Stimulated activated effector memory CD8-positive, alpha-beta T cell treated with anti-CD3 and anti-CD28 coated beads, Interleukin-12 subunit alpha, Interleukin-12 subunit beta, amount 100 ng/mL, for 72 hours (primary cell): ENCODE measurements at places on chromosomes 2 and 18.

- no peak for DNase-seq
Measured at GRCh38 chr2:225140723-225141122, 98.5 kb upstream of the DOCK10 start.

DNA sequence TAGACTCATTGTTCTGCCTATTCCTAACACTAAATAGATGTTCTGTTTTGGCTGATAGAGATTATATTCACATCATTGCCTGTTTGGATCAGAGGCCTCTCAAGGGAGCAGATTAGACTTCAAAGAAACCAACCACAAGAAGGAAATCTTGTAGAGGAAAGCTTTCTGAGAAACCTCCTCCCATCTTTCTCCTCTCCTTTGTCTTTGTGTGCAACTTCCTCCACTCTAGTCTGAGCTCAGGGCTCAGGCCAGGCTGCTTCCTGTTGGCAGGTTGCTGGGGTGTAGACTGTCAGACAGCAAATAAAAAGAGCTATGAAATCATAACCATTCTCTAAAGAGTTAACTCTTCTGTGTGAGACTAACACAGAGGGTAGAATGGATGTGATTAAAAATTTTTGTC, 113.0 kb downstream of the TGFA start:
- DNase-seq = no peak

DNA sequence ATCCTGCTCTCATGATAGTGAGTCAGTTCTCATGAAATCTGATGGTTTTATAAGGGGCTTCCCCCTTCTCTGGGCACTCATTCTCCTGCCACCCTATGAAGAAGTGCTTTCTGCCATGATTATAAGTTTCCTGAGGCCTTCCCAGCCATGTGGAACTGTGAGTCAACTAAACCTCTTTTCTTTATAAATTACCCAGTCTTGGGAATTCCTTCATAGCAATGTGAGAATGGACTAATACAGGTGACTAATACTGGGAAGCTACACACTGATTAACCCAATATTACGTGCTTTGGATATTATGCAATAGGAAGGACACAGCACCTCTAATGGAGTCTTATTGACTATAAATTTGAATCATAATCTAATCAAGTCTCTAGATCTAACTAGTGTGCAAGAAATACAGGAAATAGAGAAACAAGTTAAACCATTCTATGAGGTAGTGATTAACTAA, 107.2 kb upstream of the ETAA1 start:
- DNase-seq = no peak

- DNase-seq = no peak
Measured at GRCh38 chr2:169393068-169393590, 30.8 kb upstream of the LRP2 start.

DNA sequence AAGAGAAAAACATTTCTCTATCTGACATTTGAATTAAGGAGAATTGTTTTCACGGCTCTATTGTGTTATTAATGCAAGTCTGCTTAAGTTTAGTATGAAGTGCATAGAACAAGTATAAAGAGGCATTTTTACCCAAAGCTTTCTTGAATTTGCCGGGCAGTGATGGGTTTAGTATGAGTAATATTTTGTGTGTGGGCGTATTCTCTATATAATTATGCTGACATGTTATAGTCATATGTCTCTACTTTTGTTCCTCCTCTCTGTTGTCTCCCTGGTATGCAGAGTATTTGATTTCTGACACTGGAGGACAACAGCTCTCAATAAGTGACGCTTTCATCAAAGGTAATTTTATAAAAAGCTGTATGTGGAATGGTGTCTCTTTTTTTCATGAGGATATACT, 45.9 kb downstream of the PIKFYVE start:
- DNase-seq = no peak

GRCh38 chr2:172348555-172349288, 78.7 kb upstream of the ITGA6 start:
- DNase-seq = no peak

DNA sequence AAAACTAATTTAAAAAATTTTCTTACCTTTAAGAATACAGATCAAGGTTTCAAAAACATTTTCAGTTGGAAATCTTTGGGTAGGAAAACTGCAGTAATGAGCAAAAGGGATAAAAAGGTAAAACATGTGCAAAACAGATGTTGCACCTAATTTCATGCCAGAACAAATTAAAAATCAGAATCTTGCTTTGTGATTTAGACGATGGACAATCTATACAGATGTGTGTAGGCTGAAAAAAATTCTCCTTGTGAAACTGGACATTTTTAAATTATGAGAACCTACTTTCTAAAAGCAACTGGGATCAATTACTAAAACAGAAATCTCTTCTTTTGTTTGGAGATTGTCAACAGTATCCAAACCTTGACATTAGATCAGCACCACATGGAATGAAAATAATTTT, 183.2 kb upstream of the ITGA4 start:
- DNase-seq = no peak

GRCh38 chr2:233656443-233656842, 15.3 kb upstream of the UGT1A9 start:
- DNase-seq = no peak

GRCh38 chr18:63062246-63062645, 257.3 kb downstream of the BCL2 start:
- no peak for DNase-seq

DNA sequence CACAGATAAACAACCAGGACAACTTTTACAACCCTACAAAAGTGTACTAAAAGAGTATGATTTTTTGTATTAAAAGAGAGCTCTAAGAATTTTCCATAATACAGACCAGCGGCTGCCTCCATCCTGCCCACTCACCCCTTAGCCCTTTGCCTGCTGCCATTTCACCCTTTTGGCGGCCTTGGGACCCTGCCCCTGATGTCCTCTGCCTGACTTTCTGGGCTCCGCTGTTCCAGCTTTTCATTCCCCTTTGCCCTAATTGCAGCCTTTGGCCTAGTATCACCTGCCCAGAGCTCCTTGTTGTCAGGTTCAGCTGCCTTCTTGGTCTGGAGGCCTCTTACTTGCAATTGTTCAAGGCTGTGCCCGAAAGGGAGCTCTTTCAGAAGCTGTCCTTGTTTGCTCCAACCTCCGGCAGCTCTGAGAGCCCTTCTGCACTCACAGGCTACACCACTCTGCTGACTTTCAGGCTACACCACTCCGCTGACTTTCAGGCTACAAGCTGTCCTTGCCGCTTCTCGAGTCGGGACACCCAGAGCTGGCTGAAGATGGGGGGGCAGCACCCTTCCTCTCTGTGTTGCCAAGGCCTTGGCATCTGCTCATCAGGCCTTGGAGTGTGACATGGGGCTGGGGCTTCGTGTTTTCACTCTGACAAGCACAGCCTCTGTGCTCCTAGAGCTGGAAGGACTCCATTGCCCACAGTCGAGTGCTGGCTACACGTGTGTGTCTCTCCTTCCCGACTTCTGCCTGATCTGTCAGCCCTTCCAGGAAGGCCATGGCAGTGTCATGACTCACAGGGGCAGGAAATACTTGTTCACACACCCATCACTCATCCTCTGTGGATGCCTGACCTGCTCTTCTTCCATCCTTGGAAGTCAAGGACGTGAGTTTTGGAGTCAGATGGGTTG, 43.1 kb upstream of the HDAC4 start:
- DNase-seq = peak; percentile 39

GRCh38 chr2:75506101-75506697, 54.5 kb downstream of the EVA1A start:
- DNase-seq = no peak

DNA sequence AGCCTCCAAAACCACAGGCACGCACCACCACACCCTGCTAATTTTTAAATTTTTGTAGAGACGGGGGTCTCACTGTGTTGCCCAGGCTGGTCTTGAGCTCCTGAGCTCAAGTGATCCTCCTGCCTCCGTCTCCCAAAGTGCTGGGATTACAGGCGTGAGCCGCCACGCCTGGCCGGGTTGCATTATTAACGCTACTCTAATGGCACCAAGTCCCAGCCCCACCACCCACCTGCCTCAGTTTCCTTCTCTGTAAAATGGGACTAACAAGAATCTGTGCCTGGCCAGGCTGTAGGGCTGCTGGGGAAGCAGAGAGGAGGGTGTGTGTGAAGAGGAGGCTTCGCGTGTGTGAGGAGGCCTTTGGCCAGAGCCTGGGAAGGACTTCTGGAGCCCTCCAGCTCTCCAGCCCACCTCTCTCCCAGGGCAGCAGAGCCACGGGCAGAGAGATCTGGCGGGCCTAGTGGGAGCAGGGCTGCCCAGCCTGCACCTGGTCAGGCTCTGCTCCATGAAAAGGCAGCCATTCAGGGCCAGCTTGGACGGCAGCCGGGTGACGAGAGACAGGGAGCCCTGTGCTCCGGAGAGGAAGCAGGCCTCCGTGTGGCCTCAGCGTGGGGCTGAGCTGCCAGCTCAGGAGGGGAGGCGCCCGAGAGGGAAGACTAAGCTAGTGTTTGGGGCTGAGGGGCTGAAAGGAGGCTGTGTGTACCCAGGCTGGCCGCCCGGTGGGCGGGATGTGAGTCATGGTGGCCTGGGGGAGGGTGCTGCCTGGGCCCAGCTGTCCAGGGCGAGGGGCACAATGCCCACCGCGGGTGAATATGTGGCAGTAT, 7.4 kb upstream of the B3GNT7 start:
- no peak for DNase-seq

DNA sequence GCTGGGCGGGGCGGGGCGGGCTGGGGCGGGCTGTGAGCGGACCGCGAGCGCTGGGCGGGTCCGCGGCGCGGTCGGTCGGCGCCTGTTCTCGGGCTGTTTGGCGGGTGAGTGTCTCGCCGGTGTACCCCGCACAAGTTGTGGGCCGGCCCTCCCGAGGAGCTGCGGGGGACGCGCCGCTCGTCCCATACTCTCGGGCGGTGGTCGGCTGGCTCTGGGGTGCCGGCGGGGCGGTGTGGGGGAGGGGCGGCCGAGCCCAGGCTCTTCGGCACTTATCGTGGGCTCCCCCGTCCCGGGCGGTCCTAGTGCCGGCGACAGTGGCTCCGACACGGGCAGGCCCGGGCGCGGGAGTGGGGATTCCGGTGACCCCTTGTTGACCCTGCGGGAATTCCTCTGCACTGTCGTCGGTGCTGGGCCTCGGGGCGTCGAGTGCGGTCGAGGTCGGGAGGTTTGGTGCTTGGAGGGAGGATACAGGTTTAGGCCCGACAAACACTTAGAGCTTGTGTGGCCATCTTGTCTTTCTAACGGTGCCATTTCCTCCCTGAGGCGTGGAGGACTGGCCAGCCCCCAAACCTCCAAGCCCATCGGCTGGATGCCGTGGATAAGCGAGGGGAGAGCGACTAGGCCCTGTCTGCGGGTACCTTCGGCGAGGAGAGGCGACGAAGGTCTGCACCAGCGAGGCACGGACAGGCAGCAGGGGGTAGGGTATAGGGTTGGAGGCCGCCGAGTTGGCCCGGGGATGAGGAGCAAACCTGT, at the start of gene SEPTIN2:
TSS of gene SEPTIN2 (plus strand) at position 47 of the 753 bp plus-strand sequence. CDS start 8,308 bp downstream, outside the sequence.
- DNase-seq = peak; percentile 72
